ENCODE measurements at places on chromosomes 12 and 14.
A peak's percentile ranks its signal among the peaks of the same experiment; 100 is the strongest.

- DNase-seq = no peak
These were observed 114.1 kb downstream of the RFLNA start for GRCh38 chr12:124408822-124409517.

- DNase-seq = no peak
These were observed 22.1 kb downstream of the SCARB1 start for GRCh38 chr12:124841558-124841945.

DNA sequence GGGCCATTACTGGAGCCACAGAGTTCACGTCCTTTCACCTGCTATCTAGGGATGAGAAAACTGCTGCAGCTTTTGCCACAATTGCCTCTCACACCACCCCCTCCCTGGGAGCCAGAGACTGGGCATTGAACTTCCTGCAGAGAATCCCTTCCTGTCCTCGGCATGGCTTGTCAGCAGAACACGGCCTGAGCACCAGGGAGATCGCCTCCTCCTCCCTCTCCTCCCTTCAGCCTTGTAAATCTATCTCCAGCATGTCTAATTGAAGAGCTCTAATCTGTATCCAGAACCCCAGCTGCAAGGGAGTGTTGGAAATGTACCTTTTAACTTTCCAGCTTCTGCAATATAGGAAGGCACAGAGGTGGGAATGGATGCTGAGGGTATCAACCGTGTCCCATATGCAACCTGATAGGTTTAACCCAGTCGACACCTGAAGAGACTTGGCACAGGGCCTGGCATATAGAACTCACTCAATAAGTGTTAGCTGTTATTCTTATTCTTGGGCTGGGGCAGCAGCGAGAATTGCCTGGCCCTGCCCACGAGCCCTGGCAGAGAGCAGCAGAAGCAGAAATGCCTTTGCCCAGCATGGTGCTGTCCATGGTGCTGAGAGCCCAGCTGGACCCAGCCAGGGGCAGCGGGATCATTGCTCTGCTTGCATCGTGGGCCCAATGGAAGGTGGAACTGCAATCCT is 26.8 kb downstream of the TMEM63C start:
- peak; percentile 53 for DNase-seq

DNA sequence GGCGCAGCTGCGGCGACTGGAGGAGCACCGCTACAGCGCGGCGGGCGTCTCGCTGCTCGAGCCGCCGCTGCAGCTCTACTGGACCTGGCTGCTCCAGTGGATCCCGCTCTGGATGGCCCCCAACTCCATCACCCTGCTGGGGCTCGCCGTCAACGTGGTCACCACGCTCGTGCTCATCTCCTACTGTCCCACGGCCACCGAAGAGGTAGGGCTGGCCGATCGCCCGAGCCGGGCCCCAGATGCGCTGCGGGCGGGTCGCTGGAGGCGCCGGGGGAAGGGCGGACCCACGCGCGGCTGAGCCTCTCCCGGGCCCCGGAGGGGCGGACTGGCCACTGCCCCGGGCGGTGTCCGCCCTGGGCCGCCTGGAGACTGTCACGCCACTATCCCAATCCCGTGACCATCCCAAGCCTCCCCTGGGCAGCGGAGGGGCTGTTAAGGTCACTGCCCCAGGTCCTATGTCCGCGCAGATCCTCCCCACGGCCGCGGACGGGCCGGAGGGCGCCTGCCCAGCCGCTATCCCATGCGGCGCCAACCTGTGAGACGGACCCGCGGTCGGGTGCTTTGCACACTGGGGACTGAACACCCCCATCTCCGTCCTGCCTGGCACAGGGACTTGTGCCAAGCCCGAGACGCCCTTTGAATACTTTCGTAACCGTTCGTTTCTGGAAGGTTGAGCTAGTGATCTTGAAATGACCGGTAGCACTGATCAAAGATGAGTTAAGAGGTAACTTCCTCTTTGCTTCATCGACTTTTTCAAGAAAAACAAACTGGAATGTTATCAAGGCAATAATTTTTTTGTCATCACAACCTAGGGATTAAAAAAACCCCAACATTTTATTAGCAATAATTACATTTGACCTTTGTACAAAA is 725 bp downstream of the CHPT1 start:
- DNase-seq = no peak

DNA sequence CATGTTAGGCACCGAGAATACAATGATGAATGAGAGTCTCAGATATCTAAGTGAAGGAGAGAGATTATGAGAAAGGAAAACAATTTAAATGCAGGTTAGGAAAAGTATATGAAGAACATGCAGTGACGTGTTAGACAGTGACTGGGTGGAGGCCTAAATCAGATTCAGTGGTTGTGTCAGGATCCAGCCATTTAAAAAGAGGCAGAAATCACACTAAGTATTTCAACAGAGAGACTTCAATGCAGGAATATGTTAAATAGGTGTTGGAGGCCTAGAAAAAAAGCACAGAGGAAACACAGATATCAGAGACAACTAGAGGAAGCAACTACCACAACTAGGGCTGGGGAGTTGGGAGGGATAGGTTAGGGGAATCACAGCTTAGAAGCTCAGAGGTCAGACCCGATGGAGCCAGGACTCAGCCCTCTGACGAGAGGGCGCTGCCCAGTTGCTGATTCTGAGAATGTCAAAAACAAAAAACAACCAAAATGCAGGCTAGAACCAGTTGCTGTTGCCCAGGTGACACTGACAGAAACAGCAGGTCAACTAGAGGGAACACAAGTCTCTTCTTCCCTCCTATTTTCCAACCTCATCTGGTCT is 3.0 kb upstream of the GARIN2 start:
- no peak for DNase-seq

DNA sequence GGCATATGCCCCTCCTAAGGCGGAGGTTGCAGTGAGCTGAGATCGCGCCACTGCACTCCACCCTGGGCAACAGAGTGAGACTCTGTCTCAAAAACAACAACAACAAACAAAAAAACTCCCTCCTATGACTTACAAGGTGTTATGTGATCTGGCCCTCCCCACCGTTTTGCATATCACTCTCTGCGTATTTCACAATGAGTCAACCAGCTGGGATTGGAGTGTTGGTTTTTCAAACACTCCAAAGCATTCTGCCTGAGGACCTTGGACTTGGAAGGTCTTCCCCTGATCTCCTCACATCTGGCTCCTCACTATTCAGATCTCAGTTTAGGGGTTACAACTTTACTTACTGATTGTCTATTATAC is 14.0 kb downstream of the MANSC1 start:
- DNase-seq = no peak

Measured in activated T-cell treated with anti-CD3 and anti-CD28 coated beads, Interleukin-2, amount 50 U/mL, for 48 hours (primary cell).